H54 (cell line): ENCODE measurements at places on chromosomes 13 and 19.

GRCh38 chr19:10991521-10992081 lies 30.8 kb downstream of the SMARCA4 start:
- DNase-seq: no peak

DNA sequence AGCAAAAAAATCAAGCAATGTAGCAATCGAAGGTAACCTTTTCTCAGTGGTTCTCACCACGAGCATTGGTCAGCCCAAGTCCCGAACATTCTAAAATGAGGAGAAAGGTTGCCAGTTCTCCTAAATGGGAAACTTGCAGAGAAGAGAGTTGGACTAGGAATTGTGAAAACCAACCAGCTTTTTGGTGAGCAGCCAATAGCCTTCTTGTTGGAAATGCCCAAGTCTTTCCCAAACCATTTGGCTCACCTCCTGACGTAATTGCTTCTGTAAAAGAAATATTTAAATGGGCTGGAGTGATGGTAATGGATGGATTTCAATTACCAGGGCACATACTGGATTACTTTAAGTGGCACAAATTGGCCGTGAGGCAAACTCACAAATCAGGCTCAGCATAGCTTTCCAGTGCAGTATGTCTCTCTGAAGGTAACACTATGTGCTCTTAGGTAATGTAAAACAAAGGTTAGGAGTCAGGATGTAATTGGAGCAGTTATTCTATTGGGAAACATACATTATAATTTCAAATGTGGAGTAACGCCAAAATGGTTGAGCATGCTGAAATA lies 423.2 kb downstream of the KLF5 start:
- DNase-seq: no peak

DNA sequence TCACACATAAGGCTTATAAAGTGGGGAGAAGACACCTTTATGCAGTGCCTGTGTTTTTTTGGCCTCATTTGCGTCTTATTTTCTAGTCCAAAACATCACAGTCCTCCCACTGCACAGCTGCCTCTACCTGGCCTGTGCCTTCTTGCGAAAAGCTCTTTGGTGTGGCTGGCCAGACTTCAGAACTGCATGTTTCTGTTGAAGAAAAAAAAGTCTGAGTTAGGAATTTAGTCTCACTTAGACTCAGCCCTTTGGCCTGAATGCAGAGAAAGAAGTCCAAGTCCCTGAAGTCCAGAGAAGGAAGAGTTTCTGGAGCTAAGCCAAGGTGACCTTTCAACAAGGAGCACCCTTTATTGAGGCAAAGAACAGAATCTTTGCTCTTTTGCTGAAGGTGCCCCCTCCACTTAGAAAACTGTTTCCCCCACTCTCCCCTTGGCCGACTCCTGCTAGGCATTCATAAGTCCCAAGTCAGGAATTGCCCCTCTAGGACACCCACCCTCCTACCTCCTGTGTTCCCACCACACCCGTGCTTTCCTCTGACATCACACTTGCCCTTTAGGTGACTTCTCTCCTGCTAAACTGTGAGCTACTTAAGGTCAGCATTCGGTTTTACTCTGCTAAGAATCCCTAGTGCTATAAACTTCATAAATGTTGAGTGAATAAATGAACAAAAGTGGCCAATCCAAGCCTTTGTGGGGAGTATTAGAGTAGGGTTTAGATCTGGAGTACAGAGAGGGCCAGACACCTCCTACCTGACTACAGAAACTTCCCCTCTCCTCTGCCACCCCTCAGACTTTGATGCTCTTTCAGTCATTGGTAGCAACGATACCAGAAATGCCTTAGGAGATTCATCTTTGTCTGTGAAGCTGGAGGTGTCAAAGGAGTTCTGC lies 226.8 kb downstream of the LACC1 start:
- no peak for DNase-seq

GRCh38 chr13:96020155-96020575 lies 33.0 kb downstream of the UGGT2 start:
- DNase-seq: peak; percentile 38
